ENCODE measurements at places on chromosomes 2 and 18. TPM values are rescaled to one million over a fixed set of nuclear protein-coding genes. Genes with fewer than 3 reads are reported as not detected.

INHA gene
- total RNA-seq: 1.4 TPM

DNA sequence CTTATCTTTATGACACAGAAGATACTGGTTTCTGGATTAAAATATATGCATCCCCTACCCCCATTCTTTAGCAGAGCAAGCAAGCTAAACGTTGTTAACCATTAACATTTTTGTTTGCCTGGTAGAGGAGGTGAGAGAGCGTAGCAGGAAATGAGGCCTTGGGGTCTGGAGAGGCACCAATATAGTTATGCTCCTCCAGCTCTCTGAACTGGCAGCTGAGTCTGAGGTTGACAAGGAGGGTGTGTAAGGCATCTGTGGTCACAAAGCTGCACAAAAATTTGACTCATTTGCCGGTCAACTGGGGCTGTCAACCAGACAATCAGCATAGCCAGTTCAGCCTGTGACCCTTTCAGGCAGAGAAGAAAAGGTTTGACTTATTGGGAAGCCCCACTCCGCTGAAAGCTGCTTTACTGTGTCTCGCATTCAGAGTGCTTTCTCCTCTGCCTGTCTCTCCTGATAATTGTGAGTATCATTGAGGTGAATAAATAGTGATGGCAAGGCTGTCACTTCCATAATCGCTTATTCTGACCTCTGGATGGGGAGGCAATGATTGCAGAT lies 647.5 kb upstream of the SETBP1 start:
- DNase-seq: no peak

GRCh38 chr2:12547566-12548170 lies 169.1 kb upstream of the TRIB2 start:
- DNase-seq: no peak

DNA sequence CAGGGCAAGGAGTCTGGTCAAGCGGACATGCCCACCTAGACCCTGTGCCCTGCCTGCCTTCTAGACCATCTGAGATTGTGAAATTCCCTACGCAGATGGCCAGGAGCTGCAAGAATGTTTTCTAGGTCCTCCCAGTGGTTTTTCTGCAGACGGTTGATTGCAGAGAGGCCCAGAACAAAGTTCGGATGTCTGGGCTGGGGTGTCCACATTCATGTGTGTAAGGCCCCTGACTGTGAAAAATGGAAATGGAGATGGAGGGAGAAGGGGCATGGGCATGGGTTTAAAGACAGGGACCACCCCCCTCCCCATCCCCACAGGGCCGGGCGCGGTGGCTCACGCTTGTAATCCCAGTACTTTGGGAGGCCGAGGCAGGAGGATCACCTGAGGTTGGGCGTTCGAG lies 11.8 kb downstream of the ARHGAP25 start:
- no peak for DNase-seq

GRCh38 chr2:171230176-171230575 lies 69.5 kb upstream of the TLK1 start:
- no peak for DNase-seq

KIF3C gene
- total RNA-seq: 26.2 TPM

Data from spinal cord (tissue), 10 donors.